Activated T-cell treated with anti-CD3 and anti-CD28 coated beads for 1 hour (primary cell): ENCODE measurements at places on chromosomes 12 and 14.

DNA sequence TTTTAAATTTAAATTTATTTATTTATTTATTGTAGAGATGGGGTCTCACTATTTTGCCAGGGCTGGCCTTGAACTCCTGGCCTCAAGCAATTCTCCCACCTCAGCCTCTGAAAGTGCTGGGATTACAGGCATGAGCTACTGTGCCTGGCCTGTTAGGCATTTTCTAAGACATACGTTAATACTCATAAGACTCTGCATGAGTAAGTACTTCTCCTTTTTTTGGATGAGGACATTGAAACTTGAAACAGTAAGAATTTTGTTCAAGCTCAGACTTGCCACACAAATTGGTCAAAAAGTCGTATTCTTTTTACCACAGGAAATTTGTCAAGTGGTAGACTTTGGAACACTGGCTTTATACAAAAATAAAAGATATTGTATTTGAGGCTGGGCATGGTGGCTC, 187.4 kb upstream of the RASSF8 start:
- no peak for DNase-seq

DNA sequence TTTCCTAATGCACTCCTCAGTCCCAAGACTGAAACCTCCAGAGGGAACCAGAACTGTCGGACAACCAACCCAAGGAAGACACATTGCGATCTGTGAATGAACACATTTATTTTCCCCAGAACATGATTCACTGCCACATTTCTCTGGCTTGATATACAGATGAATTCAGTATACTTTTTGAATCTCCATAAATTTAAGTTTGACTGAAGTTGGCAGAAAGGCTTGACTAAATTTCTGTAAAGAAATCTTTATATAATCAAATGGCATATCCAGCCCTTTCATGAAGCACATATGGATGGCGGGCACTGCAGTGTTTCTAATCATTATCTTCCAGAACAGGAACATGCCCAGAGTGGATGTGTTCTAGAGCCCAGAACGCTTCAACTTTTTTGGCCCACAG, 56.7 kb downstream of the DCAF5 start:
- DNase-seq = no peak

DNA sequence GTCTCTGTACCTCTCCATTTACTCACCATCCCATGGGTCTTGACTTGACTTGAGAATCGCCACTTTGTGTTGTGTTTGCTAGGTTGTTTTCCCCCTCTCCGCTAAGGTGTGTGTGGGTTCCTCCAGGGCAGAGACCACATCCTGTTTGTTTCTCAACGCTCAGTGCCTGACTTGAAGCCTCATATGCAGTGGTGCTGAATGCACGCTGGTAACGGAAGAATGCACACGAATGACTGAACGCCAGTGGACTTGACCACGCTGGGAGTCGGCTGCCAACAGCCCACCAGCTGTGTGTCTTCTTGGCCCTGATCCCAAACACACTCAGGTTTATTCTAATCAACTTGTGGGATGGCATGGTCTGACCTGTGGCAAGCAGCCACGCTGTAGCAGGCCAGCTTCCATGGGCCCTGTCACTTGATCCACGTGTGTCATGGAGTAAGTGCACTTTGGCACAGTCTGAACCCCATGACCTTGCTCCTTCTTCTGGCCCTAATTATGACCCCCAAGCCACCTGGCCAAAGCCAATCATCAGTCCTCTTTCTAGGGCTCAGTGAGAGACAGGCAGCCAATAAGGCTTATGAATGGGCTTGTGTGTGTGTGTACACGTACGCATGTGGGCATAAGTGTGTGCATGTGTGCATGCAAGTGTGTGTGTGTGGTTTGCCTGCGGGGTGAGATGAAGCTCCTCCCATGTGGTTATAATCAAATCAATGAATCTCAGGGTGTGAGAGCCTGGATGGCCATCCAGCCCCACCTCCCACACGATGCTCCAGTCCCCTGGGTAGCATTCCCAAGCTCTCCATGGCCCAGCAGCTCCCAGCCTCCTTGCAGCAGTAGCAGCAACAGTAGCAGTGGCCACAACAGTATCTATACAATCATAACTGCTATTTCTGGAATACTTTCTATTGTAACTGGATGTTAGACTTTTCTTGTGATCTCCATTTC, 6.4 kb upstream of the TC2N start:
- DNase-seq = peak; percentile 44

DNA sequence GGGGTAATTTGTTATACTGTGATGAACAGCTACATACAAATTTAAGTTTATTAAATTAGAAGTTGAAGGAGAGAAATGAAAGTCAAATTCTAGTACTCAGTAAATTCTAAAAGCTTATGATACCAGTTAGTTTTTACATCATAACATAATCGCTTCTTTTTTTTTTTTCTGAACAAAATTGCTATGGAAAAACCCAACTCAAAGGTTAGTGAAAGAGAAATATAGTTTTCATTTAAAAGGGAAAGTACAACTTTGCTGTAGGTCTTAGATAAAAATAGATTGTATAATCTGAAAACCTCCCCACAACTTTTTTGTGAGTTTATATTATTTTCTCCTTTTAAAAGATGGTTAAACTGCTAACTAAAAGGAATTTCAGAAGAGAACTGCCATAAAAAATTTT, 53.7 kb upstream of the LRRK2 start:
- DNase-seq = no peak

- no peak for DNase-seq
Measured at GRCh38 chr14:104770851-104771272, 17.9 kb downstream of the SIVA1 start.

- no peak for DNase-seq
Measured at GRCh38 chr12:2779281-2779680, 15.5 kb upstream of the FKBP4 start.

DNA sequence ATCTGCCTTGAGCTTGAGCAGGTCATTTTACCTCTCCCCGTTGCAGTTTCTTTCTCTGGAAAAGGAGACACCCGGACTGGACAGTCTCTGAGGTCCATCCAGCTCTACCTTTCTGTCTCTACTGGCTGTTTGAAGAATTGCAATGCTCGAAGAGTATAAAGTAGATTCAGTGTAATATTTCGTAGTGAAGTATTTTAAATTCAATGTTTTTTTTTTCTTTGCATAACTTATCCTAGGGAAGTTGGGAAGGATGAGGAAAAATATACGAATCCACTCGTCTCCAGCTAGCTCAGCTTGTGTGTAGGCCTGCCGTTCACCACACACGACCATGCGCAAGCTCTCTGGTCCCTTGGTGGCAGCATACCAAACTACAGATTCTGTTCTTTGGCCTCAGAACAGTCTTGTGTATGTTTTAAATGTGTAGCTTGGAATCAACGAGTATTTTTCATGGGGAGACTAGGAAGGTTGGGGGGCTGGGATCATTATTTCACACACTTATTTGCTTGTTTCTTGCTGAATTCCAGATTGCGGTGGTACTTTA, 307.9 kb downstream of the CACNA1C start:
- DNase-seq = no peak

DNA sequence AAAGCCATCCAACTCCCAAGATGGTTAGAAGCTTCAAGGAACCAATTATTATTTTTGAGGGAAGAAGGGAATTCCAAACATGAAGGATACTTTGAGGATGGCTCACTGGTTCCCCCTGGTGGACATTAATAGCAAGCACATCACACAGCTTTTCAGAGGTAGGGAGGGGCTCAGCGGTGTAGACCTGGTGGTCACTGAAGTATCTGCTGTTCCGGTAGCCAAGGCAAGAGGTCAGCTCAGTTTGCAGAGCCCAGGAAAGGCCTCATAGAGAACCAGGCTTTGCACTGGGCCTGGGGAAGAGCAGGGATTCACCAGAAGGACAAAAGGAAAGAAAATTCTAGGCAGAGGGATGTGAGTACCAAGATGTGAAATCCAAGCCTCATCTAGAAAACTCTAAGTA, 118.7 kb downstream of the KSR2 start:
- no peak for DNase-seq

DNA sequence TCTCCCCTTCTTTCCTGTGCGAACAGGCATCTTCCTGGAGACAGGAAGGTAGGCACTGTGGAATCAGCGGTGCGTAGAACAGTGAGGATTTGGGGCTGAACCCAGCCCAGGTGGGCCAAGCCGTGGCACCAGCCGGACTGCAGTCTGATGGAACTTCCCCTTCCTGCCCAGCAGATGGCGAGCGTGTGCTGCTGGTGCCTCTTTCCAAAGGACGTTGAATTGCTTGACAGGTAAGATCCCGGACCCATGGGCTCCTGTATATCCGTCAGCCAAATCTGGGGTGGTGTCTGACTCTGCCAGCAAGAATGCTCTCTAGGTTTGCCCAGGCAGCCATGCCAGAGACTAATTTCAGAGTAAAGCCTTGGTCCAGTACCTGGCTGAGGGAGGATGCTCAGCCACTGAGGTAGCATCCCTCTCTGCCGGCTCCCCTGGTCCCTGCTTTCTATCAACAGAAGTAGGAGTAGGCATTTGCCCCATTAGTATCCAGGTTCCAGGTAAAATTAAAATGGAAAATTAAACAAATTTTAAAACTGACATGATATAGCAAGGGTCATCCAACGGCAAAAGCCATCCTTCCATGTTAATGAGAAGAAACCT, 21.1 kb upstream of the KCNA5 start:
- DNase-seq = no peak

DNA sequence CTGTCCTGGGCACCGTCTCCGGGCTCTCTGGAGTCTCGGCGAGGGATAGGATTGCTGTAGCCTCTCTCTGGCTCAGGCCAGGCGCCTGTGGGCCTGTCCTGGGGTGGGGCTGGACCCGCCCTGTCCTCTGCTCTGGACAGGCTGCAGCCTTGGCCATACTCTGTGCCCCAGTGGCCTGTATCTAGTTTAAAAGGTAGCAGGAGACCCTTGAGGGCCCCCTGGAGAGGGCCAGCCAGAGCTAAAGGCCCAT, 1.8 kb downstream of the KIF26A start:
- DNase-seq = no peak

DNA sequence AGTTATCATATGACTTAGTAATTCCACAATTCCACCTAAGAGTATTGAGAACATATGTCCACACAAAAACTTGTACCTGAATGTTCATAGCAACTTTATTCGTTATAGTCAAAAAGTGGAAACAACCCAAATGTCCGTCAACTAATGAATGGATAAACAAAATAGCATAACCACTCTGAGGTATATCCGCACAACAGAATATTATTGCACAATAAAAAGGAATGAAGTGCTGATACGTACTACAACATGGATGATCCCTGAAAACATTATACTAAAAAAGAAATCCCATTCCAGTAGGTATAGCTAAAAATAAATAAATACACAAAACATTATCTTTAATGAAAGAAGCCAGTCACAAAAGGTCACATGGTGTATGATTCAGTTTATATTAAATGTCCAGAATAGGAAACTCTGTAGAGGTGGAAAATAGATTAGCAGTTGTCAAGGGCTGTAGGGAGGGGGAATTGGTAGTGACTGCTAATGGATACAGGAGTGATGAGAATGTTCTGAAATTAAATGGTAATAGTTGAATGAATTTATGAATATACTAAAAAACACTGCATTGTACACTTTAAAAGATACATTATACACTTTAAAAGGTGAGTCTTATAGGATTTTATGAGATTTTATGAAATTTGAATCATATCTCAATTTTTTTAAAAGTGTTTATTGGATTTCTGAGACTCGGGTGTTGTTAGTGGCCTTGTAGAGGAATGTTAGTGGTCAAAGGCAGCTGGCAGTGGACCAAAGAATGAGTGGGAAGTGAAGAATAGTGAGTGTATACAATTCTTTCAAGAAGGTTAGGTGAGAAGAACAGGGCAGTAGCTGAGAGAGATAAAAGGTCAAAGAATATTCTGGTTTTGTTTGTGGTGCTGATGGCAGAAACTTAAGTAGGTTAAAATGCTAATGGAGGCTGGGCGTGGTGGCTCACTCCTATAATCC, 36.3 kb upstream of the BAZ1A start:
- DNase-seq = no peak

GRCh38 chr12:27333403-27334009, 870 bp downstream of the BMAL2 start:
- peak; percentile 10 for DNase-seq

GRCh38 chr14:57979376-57980048, 113.6 kb upstream of the SLC35F4 start:
- DNase-seq = no peak

- no peak for DNase-seq
Measured at GRCh38 chr12:94073441-94074051, 74.8 kb upstream of the PLXNC1 start.

GRCh38 chr12:15550793-15551192, 228.5 kb downstream of the PTPRO start:
- DNase-seq = no peak

- DNase-seq = peak; percentile 93
Measured at GRCh38 chr12:57087010-57087690, 1.8 kb upstream of the NAB2 start.
